Hematopoietic multipotent progenitor cell treated with erythropoietin and hydrocortisone succinate and interleukin-3 and kit ligand, for 8 days (in vitro differentiated cells): ENCODE measurements at places on chromosomes 3 and 15.
A peak's percentile ranks its signal among the peaks of the same experiment; 100 is the strongest.

GRCh38 chr3:176961916-176962315 is 235.4 kb downstream of the TBL1XR1 start:
- no peak for DNase-seq

DNA sequence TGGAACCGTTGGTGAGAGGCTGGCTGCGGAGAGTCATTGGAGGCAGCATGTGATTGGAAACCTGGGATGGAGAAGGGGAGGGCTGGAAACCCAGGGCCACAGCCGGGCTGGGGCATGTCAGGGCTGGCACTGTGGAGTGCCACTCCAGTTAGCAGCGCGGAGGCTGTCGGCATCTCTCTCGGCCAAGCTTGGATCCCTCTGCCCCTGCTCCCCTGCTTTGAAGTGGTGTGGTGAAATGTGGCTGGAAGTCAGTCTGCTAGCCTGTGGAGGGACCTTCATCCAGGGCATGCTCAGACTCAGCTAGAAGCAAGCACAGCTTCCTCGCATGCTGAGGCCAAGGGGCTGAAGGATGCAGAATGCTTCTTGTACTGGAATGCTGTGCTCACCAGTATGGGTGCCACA is 13.5 kb downstream of the SLCO3A1 start:
- DNase-seq: no peak

- no peak for DNase-seq
Observed at GRCh38 chr3:191292243-191293015, 36.8 kb upstream of the CCDC50 start.

- no peak for DNase-seq
Observed at GRCh38 chr3:50502225-50502583, 1.2 kb downstream of the CACNA2D2 start.

DNA sequence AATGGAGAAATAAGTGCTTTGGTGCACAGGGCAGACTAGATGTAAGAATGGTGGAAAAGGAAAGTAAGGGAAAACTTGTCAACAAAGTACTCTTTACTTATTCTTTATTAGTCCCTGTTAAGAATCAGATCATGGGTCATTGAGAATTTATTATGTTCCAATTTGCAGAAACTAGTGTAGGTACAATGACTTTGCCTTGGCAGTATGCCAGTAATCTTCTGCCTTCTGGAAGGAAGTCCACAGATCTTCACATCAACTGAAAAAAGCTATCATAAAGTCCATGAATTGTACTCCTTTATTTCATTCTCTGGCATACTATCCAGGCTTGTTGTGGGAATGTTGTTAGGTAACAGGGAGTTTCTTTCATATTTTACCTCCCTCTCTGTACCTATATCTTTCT is 88.2 kb upstream of the FLNB start:
- DNase-seq: peak; percentile 50

DNA sequence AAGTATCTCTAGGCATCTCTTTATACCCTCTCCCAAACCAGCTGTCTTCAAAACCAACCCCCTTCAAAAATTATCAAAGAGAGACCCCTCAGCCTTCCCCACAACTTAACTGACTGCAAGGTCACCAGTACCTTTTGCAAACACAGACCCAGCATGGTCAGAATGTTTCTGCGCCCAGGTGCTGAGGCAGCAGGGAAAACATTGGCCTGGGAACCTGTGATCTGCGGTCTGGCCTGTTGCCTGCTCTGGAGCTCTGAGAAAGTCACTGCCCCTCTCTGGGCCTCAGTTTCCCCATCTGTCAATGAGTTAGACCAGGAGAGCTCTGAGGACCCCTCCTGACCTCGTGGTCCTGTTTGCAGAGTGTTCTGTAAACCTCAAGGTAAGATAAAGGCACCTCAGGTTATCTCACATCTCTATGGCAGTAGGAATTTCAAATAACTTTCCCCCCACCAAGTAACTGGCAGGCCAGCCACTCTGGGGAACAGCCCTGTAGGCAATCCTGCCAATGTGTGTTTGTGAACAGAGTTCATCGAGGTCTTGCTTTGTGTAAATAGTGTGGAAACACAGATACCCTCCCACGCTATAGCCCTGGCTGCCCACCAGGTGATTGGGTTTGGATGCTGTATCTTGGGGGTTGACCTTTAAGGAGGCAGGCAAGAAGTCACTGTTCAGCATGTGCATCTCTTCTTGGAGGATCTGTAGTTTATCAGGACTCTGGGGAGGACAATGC is 50.0 kb upstream of the SMAD6 start:
- DNase-seq: no peak

- DNase-seq: no peak
Observed at GRCh38 chr3:194300936-194301335, 50.2 kb downstream of the CPN2 start.

DNA sequence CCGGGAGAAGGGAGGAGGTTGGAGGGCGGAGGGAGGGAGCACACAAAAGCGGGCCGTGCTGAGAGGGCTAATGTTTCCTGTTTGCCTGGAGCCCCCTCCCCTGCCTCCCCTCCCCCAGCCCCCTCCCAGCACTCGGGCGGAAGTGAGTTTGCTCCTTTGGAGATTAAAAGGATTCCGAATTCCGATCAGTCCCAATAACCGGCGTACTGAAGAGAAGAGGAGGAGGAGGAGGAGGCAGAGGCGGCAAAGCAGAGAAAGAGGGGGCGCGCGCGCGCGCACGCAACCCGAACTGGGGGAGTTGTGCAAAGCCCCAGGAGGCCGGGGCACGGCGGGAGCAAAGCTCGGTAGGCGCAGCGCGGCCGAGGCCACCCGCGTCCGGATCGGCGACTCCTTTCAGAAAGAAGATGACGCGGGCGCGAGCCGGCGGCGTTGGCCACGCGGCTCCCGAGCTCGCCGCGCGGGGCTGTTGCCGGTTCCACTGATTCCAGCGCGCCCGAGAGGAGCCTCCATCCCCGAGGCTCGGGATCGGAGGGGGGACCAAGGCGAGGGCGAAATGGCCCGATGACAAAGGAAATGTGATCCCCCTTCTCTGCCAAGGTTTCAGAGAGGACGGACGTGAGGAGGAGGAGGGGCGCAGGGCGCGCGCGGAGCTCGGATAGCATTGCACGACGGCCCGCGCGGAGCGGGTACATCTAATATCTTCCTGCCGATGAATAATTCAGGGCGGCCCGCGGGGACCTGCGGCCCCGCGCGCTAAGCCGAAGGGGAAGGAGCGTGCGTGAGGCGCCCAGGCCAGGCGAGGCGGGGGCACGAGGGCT is 1.1 kb upstream of the TRIM71 start:
- no peak for DNase-seq

- no peak for DNase-seq
Observed at GRCh38 chr3:123384256-123384655, 64.6 kb downstream of the ADCY5 start.

- no peak for DNase-seq
Observed at GRCh38 chr15:61282661-61283060, 53.6 kb upstream of the RORA start.

GRCh38 chr15:28919201-28919635 is 33.4 kb downstream of the APBA2 start:
- DNase-seq: no peak

DNA sequence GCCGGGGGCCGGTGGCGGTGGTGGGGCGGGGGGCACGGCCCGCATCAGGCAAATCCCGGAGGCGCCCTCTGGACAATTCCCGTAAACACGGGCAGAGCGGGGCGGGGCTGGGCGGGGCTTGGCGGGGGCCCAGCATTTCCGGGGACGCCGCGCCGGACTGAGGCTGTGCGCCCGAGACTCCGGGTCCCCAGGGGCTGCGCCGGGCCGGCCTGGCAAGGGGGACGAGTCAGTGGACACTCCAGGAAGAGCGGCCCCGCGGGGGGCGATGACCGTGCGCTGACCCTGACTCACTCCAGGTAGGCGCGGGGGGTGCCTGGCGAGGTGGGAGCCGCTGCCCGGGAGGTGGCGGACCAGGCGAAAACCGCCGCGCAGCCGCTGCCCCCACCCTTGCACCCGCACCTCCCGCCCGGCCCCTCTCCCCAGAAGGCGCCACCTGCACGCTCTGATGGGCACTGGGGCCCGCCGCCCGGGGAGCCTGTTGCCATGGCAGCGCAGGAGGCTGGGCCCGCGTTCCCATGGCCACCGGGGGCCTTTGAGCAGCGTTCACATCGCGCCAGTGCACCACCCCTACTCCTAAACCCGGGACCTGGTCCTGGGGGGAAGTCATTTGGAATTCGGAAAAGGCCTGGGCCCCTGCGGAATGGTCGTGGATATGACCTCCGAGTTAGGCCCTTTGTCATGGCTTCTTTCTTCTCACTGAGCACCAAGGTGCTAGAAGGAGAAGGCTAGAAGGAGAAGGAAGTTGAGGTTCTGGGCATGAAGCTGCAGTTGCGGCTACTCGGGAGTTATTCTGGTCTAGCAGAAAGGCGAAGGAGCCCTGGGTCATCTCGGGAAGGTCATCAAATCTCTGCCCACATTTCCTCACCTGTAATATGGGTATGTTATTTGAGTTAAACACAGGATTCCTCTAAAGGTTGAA is 16.1 kb upstream of the SEMA4B start:
- peak; percentile 58 for DNase-seq

DNA sequence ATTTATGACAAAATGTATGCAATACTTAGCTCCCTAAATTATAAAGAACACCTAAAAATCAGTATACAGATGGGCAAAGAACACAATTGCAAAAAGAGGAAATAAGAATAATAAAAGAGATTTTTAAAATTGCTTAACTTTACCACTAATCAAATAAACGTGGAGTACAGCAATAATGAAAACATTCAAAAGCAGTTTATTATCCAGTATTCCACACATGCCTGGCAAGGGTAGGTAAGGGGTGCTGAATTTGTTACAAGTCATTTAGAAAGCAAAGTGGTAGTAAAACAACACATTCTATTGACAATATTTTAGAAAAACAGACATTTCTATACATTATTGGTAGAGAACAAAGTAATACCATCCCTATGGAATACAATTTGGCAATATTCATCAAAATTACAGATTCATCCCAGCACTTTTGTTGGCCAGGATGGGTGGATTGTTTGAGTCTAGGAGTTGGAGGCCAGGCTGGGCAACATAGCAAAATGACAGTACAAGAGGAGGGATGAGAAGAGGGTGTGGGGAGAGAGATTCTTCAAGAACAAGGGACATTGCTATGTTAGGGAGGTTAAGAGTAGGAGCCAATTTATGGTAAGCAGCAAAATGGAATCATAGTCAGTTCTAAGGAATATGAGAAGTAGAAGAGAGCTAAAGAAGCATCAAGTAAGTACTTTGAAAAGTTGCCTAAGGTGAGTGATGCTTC is 3.7 kb upstream of the ACKR4 start:
- DNase-seq: no peak

- no peak for DNase-seq
Observed at GRCh38 chr3:165855581-165855980, 18.4 kb upstream of the BCHE start.

DNA sequence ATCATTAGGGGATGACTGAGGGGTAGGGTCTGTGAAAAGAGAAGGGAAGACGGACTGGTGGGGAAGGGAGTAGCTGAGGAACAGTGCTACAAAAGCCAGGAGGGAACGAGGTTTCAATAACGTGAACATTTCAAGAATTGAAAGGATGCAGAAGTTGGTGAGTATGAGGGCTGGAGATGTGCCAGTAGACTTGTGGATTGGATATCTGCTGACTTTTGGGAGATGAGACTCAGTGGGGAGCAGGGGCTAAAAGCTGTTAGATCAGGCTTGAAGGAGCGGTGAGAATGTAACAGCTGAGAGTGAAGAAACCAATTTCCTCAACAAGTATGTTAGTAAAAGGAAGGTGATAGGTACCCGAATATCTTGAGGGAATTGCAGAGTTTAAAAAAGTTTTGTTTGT is 65.2 kb downstream of the GTPBP8 start:
- no peak for DNase-seq

DNA sequence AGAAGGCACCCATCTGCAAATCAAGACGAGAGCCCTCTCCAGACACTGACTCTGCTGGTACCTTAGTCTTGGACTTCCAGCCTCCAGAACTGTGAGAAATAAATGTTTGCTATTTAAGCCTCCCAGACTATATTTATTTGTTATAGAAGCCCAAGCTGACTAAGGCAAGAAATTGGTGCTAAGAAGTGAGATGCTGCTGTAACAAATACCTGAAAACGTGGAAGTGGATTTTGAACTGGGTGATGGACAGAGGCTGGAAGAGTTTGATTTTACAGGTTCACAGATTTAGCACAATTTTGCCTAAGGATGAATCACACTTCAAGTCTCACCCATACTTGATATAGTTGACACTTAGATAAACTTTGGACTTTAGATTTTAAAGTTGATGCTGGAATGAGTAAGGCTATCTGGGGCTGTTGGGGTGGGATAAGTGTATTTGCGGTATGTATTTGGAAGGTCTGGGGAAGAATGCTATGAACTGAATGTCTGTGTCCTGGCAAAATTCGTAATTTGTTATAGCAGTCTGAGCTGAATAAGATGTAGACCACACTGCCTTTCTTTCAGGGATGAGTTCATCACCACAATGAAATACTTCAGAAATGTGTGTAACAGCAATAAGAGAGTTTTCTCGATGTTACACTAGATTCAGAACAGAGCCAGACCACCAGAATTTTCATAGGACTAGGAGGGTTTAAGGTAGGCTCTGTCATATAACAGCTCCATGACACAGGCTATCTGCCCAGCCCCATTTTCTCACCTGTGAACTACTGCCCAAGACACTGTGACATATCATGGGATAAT is 120.5 kb upstream of the LMCD1 start:
- no peak for DNase-seq
